ENCODE measurements at places on chromosomes 16 and 17. TPM values are rescaled to one million over a fixed set of nuclear protein-coding genes. Genes with fewer than 3 reads are reported as not detected.
A peak's percentile ranks its signal among the peaks of the same experiment; 100 is the strongest.

GRCh38 chr17:30554839-30555751 lies 77.9 kb downstream of the GOSR1 start:
- no peaks in the 10 kb centered on the region for H3K27me3 ChIP-seq
- no peak overlapping the region for H3K27ac ChIP-seq
- no peaks in the 10 kb centered on the region for H3K4me1 ChIP-seq
- DNase-seq, result no peak
- H3K4me3 ChIP-seq, result no peak overlapping the region
- no peaks in the 10 kb centered on the region for H3K36me3 ChIP-seq

- no peaks in the 10 kb centered on the region for H3K4me1 ChIP-seq
- no peak overlapping the region for H3K4me3 ChIP-seq
- H3K36me3 ChIP-seq, result peaks cover 9% of the 10 kb centered on the region
- no peak for DNase-seq
- H3K27me3 ChIP-seq, result no peaks in the 10 kb centered on the region
- no peak overlapping the region for H3K27ac ChIP-seq
These were observed 18.4 kb downstream of the PIMREG start for GRCh38 chr17:6462692-6463091.

GRCh38 chr16:20901436-20902112 lies 1.0 kb downstream of the LYRM1 start:
- peak overlapping the region; percentile 68 for H3K4me3 ChIP-seq
- H3K36me3 ChIP-seq, result no peaks in the 10 kb centered on the region
- H3K4me1 ChIP-seq, result peaks cover 82% of the 10 kb centered on the region
- no peak for DNase-seq
- H3K27me3 ChIP-seq, result no peaks in the 10 kb centered on the region

DNA sequence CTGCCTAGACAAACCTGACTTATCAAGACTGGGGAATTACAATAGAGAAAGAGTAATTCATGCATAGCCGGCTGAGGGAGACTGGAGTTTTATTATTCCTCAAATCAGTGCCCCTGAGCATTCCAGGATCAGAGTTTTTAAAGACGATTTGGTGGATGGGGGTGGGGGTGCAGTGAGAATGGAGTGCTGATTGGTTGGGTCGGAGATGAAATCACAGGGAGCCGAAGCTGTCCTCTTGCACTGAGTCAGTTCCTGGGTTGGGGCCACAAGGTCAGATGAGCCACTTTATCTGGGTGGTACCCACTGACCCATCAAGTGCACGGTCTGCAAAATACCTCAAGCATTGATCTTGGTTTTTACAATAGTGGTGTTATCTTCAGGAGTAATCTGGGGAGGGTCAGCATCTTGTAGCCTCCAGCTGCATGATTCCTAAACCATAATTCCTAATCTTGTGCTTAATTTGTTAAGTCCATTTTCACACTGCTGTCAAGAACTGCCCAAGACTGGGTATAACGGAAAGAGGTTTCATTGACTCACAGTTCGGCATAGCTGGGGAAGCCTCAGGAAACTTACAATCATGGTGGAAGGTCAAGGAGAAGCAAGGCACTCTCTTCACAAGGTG lies 69.6 kb downstream of the MARF1 start:
- peaks cover 31% of the 10 kb centered on the region for H3K4me1 ChIP-seq
- H3K4me3 ChIP-seq, result no peak overlapping the region
- no peak for DNase-seq
- no peaks in the 10 kb centered on the region for H3K36me3 ChIP-seq
- H3K27me3 ChIP-seq, result no peaks in the 10 kb centered on the region

DNA sequence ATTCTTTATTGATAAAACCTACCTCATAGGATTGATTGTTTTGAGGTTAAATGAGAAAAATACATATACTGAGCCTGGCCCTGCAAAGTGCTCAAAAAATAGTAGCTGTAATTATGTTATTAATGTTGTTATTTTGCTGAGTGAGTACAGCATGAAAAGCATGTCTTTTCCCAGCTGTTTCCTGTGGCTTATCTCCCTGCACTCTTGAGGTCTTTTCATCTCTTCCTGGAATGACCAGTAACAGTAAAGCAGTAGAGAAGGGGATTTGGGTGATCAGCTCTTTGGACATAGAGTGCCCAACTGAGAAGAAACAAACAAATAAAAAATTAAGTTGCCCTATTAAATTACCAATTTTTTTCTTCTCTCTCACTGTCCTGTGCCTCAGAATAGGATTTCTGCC lies 53.7 kb downstream of the NFAT5 start:
- H3K36me3 ChIP-seq, result no peaks in the 10 kb centered on the region
- no peak for DNase-seq
- H3K4me3 ChIP-seq, result no peak overlapping the region
- no peaks in the 10 kb centered on the region for H3K27me3 ChIP-seq
- H3K27ac ChIP-seq, result peak overlapping the region; percentile 22
- H3K4me1 ChIP-seq, result peaks cover 57% of the 10 kb centered on the region

DNA sequence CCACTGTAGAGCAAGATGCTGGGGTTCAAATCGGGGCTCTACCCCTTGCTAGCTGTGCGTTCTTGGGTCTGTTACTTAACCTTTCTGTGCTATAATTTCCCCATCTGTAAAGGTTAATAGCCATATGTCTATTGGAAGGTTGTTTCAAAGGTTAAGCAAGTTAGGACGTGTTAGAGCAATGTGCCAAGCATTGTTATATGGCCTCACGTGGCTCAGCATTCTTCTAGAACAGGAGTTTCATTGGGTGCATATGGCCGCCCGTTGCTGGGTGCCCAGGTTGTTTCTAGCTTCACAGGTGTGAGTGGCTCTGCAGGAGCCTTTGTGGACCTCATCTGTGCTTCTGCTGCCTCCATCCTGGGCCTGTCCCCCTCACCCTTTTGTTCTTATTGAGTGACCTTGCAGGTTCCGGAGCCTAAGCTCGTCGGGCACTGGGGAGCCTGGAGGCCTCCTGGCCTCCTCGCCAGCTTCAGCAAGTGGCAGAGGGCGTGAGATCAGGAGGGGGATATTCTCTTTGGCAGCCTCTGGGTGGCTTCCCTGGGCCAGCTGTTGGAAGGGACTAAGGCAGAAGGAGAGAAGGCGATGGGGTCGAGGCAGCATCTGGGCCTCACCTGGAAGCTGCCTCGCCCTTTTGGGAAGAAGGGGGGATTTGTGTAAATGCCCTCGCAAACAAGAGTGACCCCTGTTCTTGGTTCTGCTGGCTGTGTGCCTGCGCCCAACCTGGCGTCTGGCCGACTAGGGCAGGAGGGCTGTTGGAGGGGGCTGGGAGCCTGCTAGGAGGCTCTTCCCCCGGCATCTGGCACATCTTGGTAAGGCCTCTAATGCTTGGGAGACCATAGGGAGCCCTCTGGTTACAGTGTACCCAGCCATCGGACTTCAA lies 80.2 kb upstream of the CIBAR2 start:
- H3K27ac ChIP-seq, result no peak overlapping the region
- peaks cover 23% of the 10 kb centered on the region for H3K4me1 ChIP-seq
- no peaks in the 10 kb centered on the region for H3K27me3 ChIP-seq
- H3K36me3 ChIP-seq, result no peaks in the 10 kb centered on the region
- DNase-seq, result no peak

- no peak for DNase-seq
- H3K4me3 ChIP-seq, result no peak overlapping the region
- no peaks in the 10 kb centered on the region for H3K4me1 ChIP-seq
- no peaks in the 10 kb centered on the region for H3K36me3 ChIP-seq
- H3K27ac ChIP-seq, result no peak overlapping the region
- H3K27me3 ChIP-seq, result no peaks in the 10 kb centered on the region
These were observed 86.4 kb downstream of the MRM1 start for GRCh38 chr17:36687736-36688135.

GRCh38 chr16:27890006-27890405 lies 173.5 kb downstream of the GSG1L start:
- H3K4me3 ChIP-seq, result no peak overlapping the region
- no peaks in the 10 kb centered on the region for H3K27me3 ChIP-seq
- H3K36me3 ChIP-seq, result no peaks in the 10 kb centered on the region
- DNase-seq, result no peak

- no peak overlapping the region for H3K4me3 ChIP-seq
- no peaks in the 10 kb centered on the region for H3K4me1 ChIP-seq
- H3K27me3 ChIP-seq, result no peaks in the 10 kb centered on the region
- no peak for DNase-seq
These were observed 1.7 kb upstream of the CCL23 start for GRCh38 chr17:36019423-36019822.

DNA sequence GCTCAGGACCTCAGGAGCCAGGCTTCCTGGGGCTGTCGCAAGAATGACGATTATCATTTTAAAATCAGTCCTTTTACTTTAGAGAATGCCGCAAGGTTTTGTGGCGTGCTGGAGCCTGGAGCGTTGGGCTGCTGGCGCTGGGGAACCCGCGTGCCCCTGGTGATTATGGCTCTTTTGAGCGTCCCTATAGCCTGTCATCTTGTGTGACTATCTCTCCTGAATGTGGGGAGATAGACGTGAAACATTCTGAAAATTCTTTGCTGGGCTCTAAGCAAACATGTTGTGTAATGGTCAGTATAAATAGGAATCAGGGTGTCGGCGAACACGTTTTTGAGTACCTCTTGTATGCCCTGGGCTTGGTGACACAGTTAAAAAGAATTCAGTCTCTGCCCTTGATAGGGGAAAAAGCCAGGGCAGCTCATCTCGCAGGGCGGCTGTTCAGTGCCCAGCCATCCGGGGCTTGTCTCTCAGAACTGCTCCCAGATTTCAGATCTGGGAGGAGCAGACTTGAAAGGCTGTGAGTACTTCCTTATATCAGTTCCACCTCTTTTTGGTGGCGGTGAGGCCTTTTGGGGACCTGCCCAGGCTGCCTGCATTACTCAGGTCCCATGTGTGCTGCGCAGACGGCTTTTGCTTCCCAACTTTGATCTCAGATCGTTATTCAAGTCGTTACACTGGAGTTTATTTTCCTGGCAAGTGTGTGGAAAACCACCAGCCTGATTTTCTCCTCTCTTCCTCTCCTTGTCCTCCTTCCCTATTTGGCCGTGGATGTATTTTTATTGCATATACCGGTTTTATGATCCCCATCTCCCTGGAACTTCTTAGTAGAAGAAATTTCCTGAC lies 973 bp downstream of the SLC7A6 start:
- peaks cover 50% of the 10 kb centered on the region for H3K4me1 ChIP-seq
- peak overlapping the region; percentile 99 for H3K27ac ChIP-seq
- no peaks in the 10 kb centered on the region for H3K36me3 ChIP-seq

DNA sequence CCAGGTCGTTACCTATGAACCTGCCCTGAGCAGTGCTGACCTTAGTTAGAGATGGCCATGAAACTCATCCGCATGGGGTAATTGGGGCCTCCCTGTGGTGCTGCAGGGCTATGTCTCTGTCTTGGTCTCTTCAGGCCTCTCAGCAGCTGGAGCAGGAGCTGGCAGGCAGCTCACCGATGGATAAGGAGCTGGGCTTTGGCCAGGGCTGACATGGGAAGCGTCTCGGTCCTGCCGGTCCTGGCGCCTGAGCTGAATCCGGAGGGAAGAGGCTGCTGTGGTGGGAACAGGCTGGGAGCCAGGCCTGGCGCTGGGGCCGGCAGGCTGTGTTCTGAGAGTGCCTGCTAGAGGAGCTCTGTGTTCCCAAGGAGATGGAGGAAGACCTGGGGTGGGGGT lies 10.1 kb downstream of the IL32 start:
- no peaks in the 10 kb centered on the region for H3K4me1 ChIP-seq
- no peaks in the 10 kb centered on the region for H3K36me3 ChIP-seq
- peak; percentile 88 for DNase-seq
- H3K27ac ChIP-seq, result no peak overlapping the region
- no peak overlapping the region for H3K4me3 ChIP-seq
- no peaks in the 10 kb centered on the region for H3K27me3 ChIP-seq

- no peak for DNase-seq
- H3K4me1 ChIP-seq, result no peaks in the 10 kb centered on the region
- H3K4me3 ChIP-seq, result no peak overlapping the region
- H3K36me3 ChIP-seq, result no peaks in the 10 kb centered on the region
- peak overlapping the region; percentile 59 for H3K27ac ChIP-seq
These were observed 27.4 kb downstream of the MYH11 start for GRCh38 chr16:15829460-15829859.

- no peaks in the 10 kb centered on the region for H3K4me1 ChIP-seq
- no peaks in the 10 kb centered on the region for H3K27me3 ChIP-seq
- H3K4me3 ChIP-seq, result no peak overlapping the region
- no peak overlapping the region for H3K27ac ChIP-seq
- no peak for DNase-seq
- H3K36me3 ChIP-seq, result no peaks in the 10 kb centered on the region
These were observed 37.8 kb downstream of the ITGAE start for GRCh38 chr17:3762922-3763776.

GRCh38 chr17:5467416-5467815 lies 1.4 kb downstream of the DHX33 start:
- no peak overlapping the region for H3K27ac ChIP-seq
- no peaks in the 10 kb centered on the region for H3K27me3 ChIP-seq
- peaks cover 5% of the 10 kb centered on the region for H3K36me3 ChIP-seq
- H3K4me1 ChIP-seq, result peaks cover 27% of the 10 kb centered on the region
- no peak for DNase-seq
- peak overlapping the region; percentile 74 for H3K4me3 ChIP-seq

GRCh38 chr16:59067205-59067604 lies 333.1 kb upstream of the GOT2 start:
- no peaks in the 10 kb centered on the region for H3K36me3 ChIP-seq
- H3K4me1 ChIP-seq, result no peaks in the 10 kb centered on the region
- H3K27me3 ChIP-seq, result no peaks in the 10 kb centered on the region
- DNase-seq, result no peak

DNA sequence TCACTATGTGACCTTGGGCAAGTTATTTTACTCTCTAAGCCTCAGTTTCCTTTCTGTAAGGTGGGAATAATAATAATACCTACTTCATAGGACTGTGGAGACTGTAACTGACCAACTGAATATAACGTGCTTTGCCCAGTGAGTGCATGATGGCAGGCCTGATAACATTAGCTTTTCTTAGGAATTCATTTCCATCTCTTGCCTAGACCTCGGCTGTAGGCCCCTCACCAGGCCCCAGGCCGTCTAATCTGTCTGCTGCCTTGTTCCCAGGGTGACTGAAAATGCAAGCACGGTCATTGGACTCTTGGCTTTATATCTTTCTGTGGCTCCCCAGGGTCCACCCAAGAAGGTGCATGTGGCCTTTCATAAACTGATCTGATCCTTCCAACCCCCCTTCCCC lies 6.7 kb upstream of the UBE2O start:
- H3K36me3 ChIP-seq, result no peaks in the 10 kb centered on the region
- H3K4me3 ChIP-seq, result no peak overlapping the region
- H3K27ac ChIP-seq, result no peak overlapping the region

GRCh38 chr17:2084766-2085647 lies 30.1 kb downstream of the HIC1 start:
- H3K4me1 ChIP-seq, result peaks cover 77% of the 10 kb centered on the region

- no peaks in the 10 kb centered on the region for H3K36me3 ChIP-seq
- DNase-seq, result no peak
- H3K27me3 ChIP-seq, result no peaks in the 10 kb centered on the region
- H3K27ac ChIP-seq, result no peak overlapping the region
- H3K4me1 ChIP-seq, result no peaks in the 10 kb centered on the region
- no peak overlapping the region for H3K4me3 ChIP-seq
These were observed 25.2 kb upstream of the AMZ2 start for GRCh38 chr17:68222606-68223005.

- no peak overlapping the region for H3K4me3 ChIP-seq
- H3K4me1 ChIP-seq, result peaks cover 26% of the 10 kb centered on the region
- no peaks in the 10 kb centered on the region for H3K36me3 ChIP-seq
- H3K27ac ChIP-seq, result no peak overlapping the region
These were observed 5.9 kb upstream of the RAB40C start for GRCh38 chr16:583815-584591.

OVCA2 gene
- total RNA-seq, result 24.3 TPM

NPIPB2 gene
- 13.5 TPM for total RNA-seq

G6PC1 gene
- not detected for total RNA-seq

CCL22 gene
- total RNA-seq, result 0.49 TPM

C17orf100 gene
- total RNA-seq, result 3.2 TPM

TEKT5 gene
- total RNA-seq, result not detected

COQ9 gene
- 37.6 TPM for total RNA-seq

CD300LB gene
- total RNA-seq, result 0.25 TPM

SMTNL2 gene
- 2.5 TPM for total RNA-seq
